ENCODE measurements at places on chromosomes 2 and 18. TPM values are rescaled to one million over a fixed set of nuclear protein-coding genes. Genes with fewer than 3 reads are reported as not detected.

GMCL1 gene
- total RNA-seq, result 14.3 TPM

NLRC4 gene
- 0.07 TPM for total RNA-seq

TMEM169 gene
- 0.34 TPM for total RNA-seq

GPR39 gene
- total RNA-seq, result 2.7 TPM

CCDC150 gene
- total RNA-seq, result 1.6 TPM

RTP5 gene
- not detected for total RNA-seq

Measured in nasal cavity respiratory epithelium epithelial cell of viscerocranial mucosa (primary cell).